Head of caudate nucleus (tissue), 42 donors: ENCODE measurements at places on chromosomes 5 and 9.

- DNase-seq = no peak
Measured at GRCh38 chr5:14267991-14268708, 125.0 kb downstream of the TRIO start.

DNA sequence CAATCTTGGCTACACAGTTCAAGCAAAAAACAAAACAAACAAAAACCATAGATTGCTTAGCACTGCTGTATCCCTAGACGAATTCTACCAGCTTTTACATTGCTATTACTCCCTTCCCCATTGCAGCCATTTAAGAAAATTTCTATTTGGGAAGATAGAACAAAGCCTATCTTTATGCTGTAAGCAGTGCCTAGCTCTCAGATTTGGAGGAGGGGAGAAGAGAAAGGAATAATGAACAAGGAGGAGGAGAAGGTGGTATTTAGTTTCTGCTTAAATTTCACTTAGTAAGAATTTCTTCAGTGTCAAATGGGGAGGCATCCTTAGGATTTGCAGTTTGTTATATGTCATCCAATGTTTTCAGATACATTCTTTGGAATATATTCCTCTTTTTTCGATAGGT, 16.2 kb upstream of the TLE1 start:
- no peak for DNase-seq

GRCh38 chr5:76714751-76715485, 1.0 kb upstream of the F2R start:
- no peak for DNase-seq

- no peak for DNase-seq
Measured at GRCh38 chr9:130944510-130945058, 5.5 kb upstream of the FIBCD1 start.

GRCh38 chr5:176579323-176579722, 30.2 kb downstream of the CDHR2 start:
- no peak for DNase-seq

GRCh38 chr5:144060598-144060997, 109.9 kb downstream of the YIPF5 start:
- DNase-seq = no peak

DNA sequence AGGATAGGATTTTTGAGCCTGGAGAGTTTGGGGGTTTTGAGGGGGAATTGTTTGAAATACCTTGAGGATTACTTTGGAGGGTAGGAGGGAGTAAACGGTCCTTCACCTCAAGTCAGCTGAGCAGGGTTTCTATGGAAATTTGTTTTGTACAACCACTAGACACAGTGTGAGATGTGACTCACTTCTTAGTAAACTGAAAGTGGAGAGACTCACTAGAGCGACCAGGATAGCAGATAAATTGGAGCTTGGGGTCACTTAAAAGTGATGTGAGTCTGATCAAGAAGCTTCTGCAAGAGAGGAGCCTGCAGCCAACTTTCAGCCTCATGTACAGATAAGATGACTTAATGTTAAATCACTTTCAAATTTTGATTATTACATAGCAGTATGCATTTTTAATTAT, 1945.9 kb upstream of the NUDT12 start:
- DNase-seq = no peak

- no peak for DNase-seq
Measured at GRCh38 chr5:172686539-172687390, 45.7 kb downstream of the NEURL1B start.

DNA sequence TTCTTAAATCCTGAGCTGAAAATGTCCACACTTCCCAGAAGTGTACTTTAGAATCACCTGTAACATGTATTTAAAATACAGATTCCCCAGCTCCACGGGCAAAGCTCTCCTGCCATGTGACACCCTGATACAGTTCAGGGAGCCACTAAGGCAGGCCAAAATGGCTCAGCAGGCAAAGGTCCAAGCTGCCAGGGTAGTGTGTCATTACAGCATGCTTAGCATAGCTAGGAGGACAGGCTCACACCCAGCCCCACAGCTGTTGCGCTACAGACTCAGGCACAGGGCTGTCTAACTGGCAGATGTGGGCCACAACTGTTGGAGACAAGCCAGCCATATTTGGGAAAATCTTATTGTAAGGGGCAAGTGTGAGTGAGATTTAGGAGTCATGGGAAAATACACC, 73.0 kb downstream of the C9orf85 start:
- DNase-seq = no peak

GRCh38 chr5:32539981-32540845, 45.1 kb upstream of the SUB1 start:
- no peak for DNase-seq

GRCh38 chr9:121711281-121711680, 59.8 kb downstream of the DAB2IP start:
- DNase-seq = no peak

- DNase-seq = no peak
Measured at GRCh38 chr5:181219262-181220177, 3.6 kb upstream of the TRIM41 start.

DNA sequence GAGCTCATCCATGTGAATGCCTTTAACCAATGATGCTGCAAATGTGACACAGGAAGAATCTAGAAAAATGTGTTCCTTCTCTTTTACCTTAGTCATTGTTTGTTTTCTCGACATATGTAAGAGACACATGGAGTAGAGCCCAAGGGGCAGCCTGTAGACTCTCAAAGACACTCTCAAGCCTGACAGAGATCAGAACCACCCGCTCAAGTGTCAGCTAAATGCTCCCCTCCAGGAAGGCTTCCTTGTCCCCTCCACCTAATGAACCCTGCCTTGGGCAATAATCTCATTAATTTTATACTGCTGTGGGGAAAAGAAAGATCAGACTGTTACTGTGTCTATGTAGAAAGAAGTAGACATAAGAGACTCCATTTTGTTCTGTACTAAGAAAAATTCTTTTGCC, 157.4 kb downstream of the MUSK start:
- no peak for DNase-seq

- DNase-seq = no peak
Measured at GRCh38 chr5:35464757-35465156, 152.9 kb upstream of the SPEF2 start.

GRCh38 chr5:77633207-77633675, 5.3 kb downstream of the OTP start:
- DNase-seq = no peak

- DNase-seq = no peak
Measured at GRCh38 chr5:160271396-160271795, 41.0 kb downstream of the CCNJL start.

DNA sequence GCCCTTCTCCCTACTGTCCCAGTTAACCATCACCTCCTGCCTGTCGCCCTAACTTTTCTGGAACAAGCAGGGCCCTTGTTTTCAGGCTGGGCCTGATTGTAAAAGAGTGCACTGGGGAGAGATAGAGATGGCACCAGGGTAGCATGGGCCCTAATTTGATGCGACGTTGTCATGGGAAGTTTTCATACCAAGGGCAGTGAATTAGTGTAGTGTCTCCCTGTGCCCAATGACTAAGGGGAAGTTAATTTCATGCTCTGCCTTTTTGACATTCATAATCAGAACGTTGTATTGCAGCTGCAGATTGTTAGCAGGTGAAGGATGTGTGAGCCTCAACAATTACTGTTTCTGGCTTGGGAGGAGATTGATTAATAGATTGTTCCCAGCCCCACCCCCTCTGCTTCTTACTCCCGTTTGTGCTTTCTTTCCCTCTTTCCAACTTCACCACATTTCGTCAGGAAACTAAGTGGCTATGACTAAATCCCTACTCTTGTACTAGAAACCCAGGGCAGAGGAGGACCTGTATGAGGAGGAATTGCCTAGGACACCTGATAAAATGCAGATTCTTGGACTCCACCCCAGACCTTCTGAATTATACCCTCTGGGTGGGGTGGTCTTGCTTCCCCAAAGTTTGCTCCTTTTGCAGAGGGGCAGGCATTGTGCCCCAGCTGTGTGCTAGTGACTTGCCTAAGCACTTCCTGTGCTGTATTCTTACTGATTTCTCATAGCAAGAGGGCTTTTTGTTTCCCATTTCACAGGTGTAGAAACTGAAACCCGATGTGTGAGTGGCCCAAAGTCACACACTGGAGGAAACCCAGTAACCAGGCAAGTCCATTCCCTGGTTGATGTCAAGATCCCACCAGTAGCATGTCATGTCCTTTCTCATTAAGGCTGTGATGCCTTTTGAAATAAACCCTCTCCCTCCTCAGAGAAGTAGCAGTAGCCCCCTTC, 56.3 kb downstream of the DAB2IP start:
- DNase-seq = no peak

- DNase-seq = no peak
Measured at GRCh38 chr5:148923023-148923422, 96.6 kb downstream of the ADRB2 start.

DNA sequence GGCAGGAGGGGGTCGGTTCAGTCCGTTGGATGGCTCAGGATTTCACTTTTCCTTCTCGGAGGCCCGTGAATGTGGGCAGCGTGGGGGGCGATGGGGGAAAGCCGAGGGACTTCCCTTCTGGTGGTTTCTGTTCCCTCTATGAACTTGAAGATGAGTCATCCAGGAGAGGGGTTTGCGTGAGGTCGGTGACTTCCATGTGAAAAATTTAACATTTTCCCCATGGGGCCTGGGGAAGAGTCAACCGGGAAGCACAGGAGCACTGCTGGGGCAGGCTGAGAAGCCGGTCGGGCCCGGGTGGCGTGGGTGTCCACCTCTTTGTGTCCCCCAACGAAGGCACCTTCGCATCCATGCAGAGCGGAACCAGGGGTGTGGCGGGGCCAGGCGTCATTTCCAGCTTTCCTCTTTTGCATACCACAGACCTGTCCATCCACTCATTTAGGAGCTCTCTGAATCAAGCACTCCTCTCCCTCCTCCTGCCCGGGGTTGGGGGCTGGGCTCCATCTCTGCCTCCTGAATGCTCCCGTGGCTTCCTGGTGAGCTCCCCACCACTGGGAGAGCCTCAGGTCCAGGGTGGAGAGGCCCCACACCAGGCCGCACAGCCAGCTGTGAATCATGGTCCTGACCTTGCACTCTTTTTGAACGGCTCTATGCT, 68.4 kb downstream of the ANKRD33B start:
- no peak for DNase-seq

DNA sequence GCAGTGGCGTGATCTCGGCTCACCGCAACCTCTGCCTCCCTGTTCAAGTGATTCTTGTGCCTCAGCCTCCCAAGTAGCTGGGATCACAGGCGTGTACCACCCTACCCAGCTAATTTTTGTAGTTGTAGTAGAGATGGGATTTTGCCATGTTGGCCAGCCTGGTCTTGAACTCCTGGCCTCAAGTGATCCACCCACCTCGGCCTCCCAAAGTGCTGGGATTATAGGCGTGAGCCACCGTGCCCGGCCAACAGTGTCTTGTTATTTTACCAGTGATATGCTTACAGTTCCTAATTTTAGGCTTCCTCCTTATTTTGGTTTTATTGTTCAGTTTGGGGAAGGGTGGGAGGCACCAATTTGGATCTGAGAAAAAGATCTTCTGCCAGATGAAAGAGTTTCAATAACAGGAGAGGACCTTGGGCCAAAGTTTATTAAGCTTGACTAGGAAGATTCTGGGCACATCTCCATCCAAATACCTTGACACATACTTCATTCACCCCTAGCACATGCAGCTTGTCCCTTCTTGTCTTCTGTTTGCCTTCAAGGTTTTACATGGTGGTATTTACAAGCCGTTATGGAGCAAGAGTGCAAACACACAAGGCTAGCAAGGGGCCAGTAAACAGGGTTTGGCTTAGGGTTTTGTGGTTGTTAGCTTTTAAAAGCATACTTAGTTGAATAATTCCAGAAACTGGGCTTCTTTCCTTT, 168.1 kb upstream of the DMRT1 start:
- no peak for DNase-seq

- no peak for DNase-seq
Measured at GRCh38 chr5:87404359-87404758, 8.4 kb downstream of the CCNH start.

DNA sequence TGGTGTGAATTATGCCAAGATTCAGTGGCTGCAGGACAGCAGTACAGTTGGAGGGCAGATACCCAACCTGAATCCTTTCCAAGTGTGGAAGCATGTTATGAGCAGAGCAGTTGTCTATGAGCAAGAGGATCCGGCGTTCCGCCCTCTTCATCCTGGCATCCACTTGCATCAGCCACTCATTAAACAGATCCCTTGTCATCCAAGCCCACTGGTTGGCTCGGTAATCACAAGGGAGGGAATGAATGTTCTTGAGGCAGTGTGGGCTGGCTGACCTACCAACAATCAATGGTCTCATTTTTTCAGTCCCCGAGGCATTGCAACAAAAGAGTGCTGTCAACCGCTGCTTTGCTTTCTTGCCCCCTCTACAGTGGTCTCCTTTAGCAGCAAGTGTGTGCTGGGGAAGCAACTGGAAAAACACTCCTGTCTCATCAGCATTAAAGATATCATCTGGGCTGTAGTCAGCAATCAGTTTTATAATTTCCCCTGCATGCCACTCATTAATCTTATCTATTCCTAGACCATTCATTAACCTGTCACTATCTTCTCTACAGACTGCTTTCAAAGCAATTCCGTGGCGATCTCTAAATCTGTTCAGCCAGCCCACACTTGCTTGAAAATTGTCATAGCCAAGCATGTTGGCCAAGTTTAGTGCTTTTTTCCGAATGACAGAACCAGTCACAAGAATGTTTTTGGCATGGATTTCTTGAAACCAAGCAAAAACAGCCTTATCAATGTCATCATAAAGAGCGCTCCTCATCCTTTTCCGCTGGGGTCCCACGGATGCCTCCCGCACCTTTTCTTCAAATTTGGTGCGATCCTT, 4.9 kb downstream of the TIGD6 start:
- peak; percentile 48 for DNase-seq

- DNase-seq = no peak
Measured at GRCh38 chr5:67659288-67659687, 462.7 kb upstream of the CD180 start.

DNA sequence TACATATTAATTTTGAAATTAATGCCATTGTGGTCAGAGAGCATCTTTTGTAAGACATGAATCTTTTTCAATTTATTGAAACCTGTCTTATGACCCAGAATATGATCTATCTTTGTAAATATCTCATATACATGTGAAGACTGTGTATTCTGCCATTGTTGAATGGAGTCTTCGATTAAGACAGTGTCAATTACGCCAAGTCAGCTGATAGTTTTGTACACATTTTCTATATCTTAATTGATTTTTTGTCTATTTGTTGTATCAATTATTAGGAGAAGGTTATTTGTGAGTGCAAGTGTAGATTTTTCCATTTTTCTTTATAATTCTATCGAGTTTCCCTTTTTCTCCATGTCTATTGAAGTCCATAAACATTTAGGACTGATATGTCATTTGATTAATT, 471.6 kb downstream of the MED10 start:
- no peak for DNase-seq

DNA sequence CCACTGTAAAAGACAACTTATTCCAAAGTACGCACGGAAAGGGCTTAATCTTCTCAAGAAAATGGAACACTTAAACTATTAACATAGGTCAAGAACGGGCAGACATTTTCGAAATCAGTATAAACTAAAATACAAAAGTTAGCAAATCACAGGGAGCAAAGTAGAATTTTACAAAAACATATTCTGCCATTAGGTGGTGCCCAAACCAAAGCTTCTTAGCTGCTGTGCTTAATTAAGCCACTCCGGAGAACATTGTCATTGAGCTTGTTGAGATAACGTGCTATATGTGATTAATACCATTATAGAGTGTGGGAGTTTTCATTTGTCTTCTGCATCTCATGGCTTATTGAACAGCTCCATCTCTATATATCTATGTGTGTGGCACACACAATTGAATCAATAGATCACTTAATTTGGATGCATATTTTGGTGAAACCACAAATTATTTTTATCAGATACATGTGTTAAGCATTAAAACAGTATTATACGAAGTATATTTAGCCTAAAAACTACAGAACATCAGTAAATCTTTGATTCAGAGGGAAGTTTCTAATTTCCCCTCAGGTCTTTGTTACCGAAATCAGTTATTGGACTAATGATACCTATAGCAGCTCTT, 23.4 kb downstream of the UBLCP1 start:
- DNase-seq = no peak
